ENCODE measurements at places on chromosomes 7 and 10.
A peak's percentile ranks its signal among the peaks of the same experiment; 100 is the strongest.

- DNase-seq: no peak
Measured at GRCh38 chr7:149477494-149478443, 16.9 kb upstream of the ZNF777 start.

DNA sequence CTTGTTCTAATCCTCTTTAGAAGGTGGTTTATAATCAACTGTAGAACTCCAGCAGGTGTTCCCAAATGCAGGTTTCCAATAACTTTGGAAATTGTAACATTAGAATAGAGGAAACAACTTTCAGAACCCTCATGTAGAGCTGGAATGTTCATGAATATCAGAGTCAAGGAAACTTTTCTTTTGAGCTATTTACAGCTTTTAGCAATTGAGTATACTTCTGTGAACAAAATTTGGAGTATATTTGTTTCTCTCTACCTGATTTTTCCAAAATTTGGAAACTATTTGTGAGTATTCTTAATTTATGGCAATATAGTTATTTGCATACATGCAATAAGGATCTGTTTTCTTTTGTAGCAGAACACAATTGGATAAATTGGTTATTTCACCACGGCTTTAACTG is 2.8 kb upstream of the CFAP43 start:
- no peak for DNase-seq

DNA sequence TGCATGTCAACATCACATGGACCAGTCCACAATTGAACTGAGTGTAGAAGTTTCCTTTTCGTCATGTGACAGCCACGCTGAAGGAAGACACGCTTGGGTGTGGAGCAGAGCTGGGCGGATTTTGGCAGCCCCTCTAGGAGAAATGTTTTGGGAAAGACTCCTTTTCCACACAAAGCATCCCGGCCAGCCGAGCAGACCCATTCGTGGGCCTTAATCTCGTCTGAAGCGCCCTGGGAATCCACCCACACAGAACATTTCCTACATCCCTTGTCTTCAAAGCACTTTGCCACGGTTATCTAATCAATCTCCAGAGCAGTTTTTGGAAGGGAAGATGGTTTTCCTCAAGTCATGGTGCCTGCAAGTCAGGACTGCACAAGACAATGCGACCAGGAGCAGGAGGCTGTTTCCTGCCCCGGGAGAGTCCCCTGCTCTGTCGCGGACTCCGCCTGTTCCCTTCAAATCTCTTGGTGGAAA is 8.4 kb upstream of the IFT22 start:
- DNase-seq: no peak

- DNase-seq: no peak
Measured at GRCh38 chr7:53542157-53542556, 506.7 kb downstream of the POM121L12 start.

GRCh38 chr10:94293354-94293753 is 69.4 kb downstream of the NOC3L start:
- DNase-seq: no peak

DNA sequence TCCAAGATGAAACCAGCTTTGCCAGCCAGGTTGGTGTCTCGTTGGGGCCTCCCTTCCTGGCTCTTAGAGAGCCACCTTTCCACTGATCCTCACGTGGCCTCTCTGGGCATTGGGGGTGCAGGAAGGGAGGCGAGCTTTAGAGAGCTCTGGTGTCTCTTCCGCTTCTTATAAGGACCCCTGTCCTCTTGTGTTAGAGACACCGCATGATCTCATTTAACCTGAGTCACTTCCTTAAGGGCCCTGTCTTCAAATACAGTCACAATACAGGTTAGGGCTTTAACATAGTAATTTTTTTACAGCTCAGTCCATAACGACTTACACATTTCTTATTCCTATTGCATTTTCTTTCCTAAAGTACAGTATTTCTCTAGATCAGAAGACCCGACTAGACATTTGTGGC is 535.8 kb downstream of the SDK1 start:
- no peak for DNase-seq

DNA sequence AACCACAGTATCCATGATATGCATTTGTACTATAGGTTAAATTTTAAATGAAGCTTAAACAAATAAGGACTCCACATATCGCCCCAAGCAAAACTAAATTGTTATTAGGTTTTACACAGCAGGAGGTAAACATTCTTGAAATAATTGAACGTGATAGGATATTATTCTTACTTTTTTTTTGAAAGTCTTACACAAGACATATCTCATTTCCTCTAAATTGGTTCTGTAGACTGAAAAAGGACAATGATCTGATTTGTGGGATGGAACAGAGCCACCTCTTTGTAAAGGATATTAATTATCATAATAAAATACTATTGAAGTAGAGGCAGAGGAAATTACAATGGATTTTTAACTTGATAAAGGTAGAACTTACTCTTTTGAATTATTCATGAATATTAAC is 155.1 kb upstream of the SEMA3D start:
- no peak for DNase-seq

GRCh38 chr7:142681314-142682092 is 67.8 kb upstream of the PRSS1 start:
- DNase-seq: no peak

GRCh38 chr10:30868611-30869010 is 163.1 kb downstream of the ZNF438 start:
- DNase-seq: no peak

DNA sequence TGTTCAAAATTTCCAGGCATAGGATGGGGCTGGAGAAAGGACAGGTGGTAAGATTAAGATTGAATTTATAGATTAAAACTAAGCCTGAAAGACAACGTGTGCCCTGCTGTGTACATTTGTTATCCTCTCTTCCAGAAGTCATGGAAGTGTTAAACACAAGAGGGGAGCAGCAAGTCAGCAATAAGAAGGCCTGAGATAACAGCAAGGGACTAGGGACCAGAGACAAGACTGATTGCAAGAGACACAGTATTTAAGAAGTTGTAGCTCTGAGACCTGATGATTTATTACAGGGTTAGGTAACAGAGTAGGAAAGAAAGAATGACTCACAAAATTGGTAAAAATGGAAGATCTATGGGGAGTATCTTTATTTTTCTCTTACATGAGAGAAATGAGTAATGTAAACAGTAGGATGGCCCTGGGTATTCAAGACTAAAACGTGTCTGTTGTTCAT is 55.7 kb upstream of the COL1A2 start:
- no peak for DNase-seq

DNA sequence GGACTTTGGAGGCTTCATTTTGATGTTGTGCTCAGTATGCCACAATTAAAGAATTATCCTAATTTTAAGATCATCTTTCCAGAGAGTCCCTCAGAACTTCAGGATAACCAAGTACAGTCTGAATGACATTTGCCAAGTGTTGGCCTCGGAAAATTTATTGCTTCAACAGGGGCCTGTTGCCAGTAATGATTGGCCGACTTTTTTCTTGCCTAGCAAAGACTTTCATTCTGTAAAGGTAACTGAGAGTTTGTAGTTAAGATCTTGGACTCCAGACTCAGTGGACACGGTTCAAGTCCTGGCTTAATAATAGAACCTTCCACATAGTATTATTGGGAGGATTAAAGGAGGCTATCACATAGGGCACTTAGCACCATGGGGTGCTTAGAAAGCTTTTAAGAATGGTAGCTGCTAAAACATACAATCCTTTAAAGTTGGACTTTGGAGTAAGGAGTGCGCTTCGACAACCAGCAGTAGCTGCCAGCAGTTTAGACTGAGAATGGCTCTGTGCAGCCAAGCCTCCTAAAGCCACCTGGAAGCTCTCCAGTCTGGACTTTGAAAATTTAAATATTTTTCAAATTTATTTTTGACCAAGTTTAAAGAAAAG is 90.0 kb downstream of the PLCE1 start:
- DNase-seq: no peak

DNA sequence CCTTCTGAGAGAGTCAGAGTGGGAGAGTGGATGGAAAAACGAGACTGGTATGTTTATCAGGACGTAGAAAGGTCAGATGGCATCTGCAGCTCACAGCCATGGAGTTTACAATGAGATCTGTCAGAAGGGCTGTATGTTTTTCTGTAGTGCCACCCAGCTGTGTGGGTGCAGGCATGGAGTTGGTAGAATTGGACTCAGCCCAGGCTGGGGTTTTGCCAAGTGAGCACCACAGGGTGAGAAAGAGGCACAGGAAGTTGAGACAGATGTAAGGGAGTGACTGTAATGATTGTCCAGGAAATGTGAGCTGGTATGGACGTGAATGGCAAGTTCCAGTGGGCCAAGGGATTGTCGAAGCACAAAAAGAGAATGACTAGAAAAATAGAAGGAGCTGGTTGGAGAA is 9.1 kb upstream of the ZYX start:
- no peak for DNase-seq

GRCh38 chr10:121285406-121286196 is 312.6 kb downstream of the FGFR2 start:
- DNase-seq: no peak

DNA sequence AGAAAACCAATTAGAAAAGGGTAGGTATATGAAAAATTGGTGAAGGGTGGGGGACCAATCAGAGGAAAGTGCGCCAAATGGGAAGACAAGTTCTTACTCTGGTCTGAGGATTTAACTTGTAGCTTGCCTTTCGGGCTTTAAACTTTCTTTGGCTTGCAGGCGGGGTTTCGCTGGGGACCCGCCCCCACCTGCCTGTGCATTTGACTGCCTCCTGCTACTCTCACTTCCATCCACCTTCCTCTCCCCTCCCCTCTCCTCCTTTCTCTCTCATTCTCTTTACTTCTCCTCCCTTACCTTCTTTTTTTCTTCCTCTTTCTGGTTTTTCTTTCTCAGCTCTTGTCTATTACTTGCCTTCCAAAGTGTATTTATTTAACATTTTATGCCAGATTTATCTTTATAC is 278.8 kb downstream of the DNAJB9 start:
- DNase-seq: no peak

DNA sequence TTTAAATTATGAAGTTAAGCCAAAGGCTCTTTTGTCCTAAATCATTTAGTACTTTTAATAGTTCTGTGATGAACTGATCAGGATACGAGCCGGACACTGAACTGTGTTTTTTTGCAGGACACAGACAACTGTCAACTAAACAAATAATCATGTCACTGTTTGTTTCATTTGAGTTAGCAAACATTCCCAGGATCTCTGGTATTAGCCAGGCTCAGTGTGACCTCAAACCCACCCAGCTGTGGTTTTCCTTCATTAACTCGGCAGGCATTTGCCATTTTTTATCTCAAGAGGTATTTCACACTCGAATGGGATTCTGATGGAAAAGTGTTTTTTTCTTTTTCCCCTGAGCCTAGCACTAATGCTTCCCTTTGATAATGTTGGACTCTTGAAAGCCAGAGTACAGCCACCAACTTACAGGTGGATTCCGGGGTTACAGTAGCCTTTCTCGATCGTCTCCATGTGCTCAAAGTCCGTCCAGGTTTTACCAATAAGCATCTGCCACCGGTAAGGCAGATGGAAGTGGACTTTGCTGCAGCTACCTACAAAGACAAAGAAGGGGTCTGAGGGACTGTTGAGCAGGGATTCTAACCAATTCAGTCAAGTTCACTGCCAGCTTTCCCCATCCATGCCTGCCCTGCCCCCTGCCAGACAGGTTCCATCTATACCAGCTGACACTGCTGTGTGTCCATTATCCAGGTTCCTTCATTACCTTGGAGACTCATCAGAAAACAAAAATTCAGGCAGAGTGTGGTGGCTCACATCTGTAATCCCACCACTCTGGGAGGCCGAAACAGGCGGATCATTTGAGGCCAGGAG is 33.4 kb downstream of the ZC3HAV1 start:
- DNase-seq: no peak

GRCh38 chr7:98228801-98229200 is 17.6 kb downstream of the BHLHA15 start:
- no peak for DNase-seq

DNA sequence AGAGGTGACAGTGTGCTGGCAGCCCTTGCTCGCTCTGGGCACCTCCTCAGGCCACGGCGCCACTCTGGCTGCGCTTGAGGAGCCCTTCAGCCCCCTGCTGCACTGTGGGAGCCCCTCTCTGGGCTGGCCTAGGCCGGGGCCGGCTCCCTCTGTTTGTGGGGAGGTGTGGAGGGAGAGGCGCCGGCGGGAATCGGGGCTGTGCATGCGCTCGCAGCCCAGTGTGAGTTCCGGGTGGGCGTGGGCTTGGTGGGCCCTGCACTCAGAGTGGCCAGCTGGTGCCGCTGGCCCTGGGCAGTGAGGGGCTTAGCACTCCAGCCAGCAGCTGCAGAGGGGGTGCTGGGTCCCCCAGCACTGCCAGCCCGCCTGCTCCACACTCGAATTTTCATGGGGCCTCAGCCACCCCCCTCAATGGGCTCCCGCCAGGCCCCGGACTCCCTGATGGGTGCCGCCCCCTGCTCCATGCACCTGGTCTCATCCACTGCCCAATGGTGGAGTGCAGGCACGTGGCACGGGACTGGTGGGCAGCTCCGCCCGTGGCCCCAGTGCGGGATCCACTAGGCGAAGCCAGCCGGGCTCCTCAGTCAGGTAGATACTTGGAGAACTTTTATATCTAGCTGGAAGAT is 96.7 kb upstream of the BET1 start:
- no peak for DNase-seq

DNA sequence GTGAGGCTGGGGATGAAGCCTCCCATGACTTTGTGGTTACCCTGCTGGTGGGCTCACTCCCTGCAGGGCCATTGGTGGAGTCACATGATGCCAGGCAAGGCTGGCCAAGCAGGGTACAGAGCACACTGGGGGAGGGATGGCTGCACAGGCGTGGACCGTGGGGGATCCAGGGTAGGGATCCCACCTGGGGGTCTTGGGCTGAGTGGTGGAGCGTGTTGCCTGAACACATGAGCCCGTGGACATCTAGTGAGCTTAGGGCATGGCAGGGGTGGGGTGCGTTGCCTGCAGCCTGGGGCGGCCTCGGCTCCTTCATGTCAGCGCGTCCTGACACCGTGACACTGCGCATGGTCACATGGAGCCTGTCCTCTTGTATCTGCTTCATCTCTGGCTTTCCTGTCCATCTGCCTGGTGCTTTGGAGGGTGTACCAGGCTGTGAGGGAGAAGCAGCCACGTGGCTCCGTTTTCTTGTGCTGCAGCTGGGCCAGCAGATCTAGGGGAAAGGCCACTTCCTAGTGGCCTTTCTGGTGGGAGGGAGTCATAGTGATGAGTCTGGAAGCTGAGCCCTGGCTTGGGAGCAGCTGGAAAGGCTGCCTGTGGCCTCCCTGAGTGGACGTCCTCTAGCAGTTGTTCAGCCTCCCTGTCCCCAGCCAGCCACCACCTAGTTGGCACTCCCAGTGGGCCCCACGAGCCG is 96.2 kb downstream of the LHPP start:
- no peak for DNase-seq

GRCh38 chr7:333393-333764 is 43.4 kb downstream of the FOXL3 start:
- DNase-seq: no peak

- peak; percentile 11 for DNase-seq
Measured at GRCh38 chr7:93717217-93717900, 142.8 kb upstream of the CALCR start.

DNA sequence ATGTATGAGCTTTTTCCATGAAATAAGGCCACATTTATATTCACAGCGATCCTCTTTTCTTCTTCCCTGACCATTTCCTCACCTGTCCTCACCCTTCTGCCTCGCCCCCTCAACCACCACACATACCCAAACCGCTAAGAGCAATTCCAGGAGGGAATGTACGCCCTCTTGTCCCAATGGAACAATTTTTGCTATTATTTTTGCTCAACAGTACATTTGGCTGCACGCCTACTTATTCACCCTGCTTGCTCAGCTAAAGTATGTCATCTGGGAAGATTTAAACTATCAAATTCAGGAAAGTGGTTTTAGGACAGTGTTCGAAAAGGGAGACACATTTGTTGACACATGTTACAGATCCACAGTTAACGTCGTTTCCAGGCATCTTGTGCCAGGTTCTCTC is 252.7 kb downstream of the NEBL start:
- no peak for DNase-seq

GRCh38 chr7:130886438-130887135 is 152.6 kb upstream of the KLF14 start:
- peak; percentile 43 for DNase-seq

All from ACHN (cell line).